ENCODE measurements at places on chromosomes 13 and 19. TPM values are rescaled to one million over a fixed set of nuclear protein-coding genes. Genes with fewer than 3 reads are reported as not detected.

GRCh38 chr13:110396913-110397381 lies 89.9 kb downstream of the COL4A2 start:
- no peak for DNase-seq
- no peaks in the 10 kb centered on the region for H3K4me1 ChIP-seq
- no peaks in the 10 kb centered on the region for H3K36me3 ChIP-seq
- peaks cover 58% of the 10 kb centered on the region for H3K27me3 ChIP-seq
- no peak overlapping the region for H3K4me3 ChIP-seq
- H3K27ac ChIP-seq = no peak overlapping the region

GRCh38 chr19:32266460-32266859 lies 79.0 kb upstream of the ZNF507 start:
- H3K4me3 ChIP-seq = no peak overlapping the region
- H3K36me3 ChIP-seq = no peaks in the 10 kb centered on the region
- no peaks in the 10 kb centered on the region for H3K27me3 ChIP-seq
- DNase-seq = no peak

Gene ADAT3
- 9.3 TPM for total RNA-seq

Gene PRRG2
- 1.5 TPM for total RNA-seq

Gene CEACAM3
- total RNA-seq = not detected

Gene CA11
- total RNA-seq = 9.7 TPM
